Stimulated activated CD8-positive, alpha-beta memory T cell treated with anti-CD3 and anti-CD28 coated beads, Interleukin-15, amount 100 ng/mL, for 24 hours (primary cell): ENCODE measurements at places on chromosomes 6 and 20.

DNA sequence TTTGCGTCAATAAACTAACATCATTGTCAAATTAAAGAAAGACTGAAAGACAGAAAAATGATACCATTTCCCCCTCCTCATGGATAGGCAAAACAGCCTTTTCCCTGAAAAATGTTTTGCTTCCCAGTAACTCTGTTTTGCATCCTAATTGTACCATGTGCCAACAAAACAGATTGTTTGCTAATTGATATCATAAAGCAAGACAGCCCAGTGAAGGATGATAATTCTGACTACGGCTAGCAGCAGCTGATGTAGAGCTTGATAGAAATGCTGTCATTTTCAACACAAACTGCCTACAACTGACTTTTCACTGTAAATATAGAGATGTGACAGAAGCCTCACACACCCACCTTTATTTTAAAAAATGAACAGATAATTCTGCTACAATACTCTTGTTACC lies 1061.6 kb downstream of the HACE1 start:
- no peak for DNase-seq

DNA sequence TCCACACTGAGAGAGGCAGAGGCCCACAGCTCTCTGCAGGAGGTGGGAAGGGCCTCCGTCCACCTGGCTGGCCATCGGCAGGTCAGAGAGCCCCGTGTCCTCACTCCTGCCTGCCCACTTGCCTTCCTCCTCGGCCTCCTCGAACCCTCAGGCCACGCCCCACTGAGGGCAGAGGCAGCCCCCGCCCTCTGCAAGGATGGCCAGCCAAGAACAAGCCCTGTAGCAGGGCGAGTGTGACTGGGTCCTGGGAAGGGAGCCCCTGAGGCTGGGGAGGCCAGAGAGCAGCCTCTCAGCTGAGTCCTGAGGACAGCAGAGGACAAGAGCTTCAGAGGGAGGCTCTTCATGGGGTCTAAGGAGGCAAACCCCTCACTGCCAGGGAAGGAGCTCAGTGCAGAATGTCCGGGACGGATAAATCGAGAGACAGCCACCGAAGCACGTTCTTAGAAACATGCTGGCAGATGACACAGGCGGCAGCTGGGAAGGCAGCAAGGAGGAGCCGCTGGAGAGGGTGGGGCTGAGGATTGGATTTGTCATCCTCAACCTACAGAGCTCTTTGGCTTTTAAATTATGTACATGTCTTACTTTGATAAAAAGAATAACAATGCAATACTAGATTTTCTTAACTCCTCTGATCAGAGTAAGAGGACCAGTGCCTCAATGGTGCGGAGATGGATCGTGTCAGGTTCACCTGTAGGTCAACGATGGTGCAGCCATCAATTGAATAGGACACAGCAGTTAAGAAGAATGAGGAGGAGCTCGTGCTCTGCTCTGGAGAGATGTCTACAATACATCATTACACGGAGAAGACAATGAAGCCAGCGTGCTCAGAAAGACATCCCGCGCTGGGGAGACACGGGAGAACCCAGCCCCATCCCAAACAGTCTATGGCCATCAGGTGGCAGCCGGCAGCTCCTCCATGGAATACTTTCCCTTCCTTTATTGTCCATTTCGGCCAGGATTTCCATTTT lies 53.0 kb downstream of the GNAS-AS1 start:
- no peak for DNase-seq

- DNase-seq, result no peak
Measured at GRCh38 chr20:813390-813789, 20.1 kb upstream of the FAM110A start.

DNA sequence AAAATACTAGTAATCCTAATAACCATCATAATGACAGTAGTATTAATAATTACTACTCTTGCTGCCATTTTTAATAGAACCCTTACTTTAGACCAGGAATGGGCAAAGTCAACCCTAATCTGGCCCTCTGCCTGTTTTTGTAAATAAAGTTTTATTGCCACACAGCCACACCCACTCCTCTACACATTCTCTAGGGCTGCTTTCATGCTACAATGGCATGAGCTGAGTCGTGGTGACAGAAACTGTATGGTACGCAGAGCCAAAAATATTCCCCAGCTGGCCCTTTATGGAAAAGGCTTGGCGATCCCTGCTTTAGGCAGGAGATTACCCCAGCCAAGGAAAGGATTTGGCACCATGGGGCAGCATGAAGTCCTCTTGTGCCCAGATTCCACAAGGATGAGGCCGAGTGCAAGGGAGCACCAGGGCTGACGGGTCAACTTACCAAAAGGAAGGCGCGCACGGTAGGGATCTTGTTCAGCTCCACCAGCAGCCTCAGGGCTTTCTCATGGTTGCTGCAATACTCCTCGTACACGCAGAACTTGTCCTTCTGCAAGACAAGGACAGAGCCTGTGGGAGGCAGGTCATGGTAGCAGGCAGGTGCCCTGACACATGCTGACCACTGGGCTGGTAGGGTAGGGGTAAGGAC lies 93.6 kb downstream of the PREX1 start:
- no peak for DNase-seq

GRCh38 chr6:135616655-135617054 lies 119.1 kb upstream of the AHI1 start:
- no peak for DNase-seq

GRCh38 chr20:50387996-50388332 lies 122.2 kb upstream of the PTPN1 start:
- DNase-seq, result no peak

- no peak for DNase-seq
Measured at GRCh38 chr6:156842598-156843250, 65.5 kb downstream of the ARID1B start.

- DNase-seq, result no peak
Measured at GRCh38 chr6:119442776-119443184, 93.2 kb upstream of the MAN1A1 start.

DNA sequence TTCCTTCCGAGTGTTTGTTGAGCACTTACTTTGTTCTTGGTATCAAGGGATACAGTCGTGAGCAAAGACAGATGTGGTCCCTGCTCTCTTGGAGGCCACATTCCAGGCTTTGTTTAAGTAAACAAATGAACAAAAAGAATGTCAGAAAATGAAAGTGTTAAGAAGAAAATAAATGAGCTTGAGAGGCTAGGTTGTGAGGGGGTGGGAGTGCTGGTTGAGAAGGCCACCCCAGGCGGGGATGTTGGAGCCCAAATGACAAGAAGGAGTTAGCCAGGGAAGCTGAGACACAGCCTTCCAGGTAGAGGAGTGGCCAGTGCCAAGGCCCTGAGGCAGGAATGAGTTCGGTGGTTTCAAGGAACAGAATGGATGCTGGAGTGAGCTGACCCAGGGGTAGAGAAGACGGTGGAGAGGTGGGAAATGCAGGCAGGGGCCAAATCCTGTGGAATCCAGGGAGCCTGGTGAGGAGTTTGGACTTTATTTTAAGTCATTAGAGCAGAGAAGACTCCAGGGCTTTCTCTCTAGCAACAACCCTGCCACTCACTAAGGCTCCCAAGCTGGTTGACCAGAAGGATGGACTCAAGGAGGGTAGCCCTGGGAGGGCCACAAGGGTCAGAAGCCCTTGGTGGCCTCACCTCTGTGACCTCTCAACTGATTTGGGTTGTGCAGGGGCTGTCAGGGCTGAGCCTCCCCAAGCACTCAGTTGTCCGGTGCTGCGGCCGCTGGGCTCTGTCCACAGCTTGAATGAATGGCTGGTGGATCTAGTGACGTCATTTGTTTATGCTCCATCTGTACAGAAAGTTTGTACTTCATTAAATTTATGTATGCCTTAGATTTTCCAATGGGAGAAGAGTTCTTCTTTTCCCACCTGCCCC lies 66.0 kb upstream of the STX16 start:
- no peak for DNase-seq

DNA sequence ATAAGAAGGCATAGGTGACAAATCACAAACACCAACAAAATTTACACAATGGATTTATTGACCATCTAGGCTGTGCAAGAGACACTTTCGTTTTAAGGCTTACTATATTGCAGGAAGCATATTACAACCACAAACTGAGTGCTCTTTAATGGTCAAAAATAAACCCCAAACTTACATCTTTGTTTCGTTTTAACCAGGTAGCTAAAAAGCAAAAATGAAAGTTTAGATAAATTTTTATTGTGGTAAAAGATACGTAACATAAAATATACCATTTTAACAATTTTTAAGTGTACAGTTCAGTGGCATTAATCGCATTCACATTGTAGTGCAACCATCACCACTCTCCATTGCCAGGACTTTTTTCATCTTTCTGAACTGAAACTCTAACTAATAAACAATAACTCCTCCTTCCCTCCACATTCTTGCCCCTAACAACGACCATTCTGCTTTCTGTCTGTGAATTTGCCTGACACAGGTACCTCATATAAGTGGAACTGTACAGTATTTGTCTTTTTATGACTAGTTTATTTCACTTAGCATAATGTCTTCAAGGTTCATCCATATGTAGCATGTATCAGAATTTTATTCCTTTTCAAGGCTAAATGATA lies 32.3 kb upstream of the DUSP22 start:
- DNase-seq, result no peak

- no peak for DNase-seq
Measured at GRCh38 chr20:22958390-22958789, 76.7 kb upstream of the SSTR4 start.

GRCh38 chr20:35597186-35597585 lies 18.4 kb upstream of the SPAG4 start:
- DNase-seq, result no peak

DNA sequence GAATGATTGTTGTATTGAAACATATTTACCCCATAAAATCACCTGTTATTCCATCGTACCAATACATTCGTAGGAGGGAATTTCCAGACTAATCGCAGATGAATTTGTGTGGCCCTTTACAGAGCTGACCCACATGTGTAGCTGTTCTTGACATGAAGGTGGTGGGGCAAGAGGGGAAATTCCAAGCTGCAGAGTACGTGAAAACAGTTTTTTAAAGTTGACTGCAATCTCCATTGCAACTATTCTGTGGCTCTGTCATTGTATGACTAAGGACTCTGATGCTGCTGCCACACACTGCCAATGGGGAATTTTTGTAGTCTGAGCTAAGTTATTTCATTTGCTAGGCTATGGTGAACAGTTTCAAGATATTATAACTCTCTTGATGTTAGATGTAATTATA lies 46.4 kb upstream of the ADTRP start:
- no peak for DNase-seq

GRCh38 chr6:1760876-1761275 lies 151.2 kb downstream of the FOXC1 start:
- DNase-seq, result no peak

DNA sequence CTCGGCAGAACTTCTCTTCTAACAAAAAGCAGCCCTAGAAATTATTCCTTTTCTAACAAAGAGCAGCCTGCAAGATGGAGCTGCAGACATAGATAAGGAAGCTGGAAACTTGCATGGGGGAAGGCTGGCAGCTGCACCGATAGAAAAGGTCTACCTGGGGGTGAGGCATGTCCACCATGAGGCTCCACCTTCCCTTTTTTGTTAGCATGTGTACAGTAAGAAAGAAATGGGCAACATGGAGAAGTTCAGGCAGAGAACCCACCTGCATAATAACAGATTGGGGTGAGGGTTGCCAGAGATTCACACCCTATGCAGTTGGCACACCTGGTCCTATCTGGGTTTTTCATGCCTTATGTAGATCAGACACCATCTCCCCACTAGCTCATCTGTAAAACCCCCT lies 25.4 kb downstream of the ZNF311 start:
- DNase-seq, result no peak

DNA sequence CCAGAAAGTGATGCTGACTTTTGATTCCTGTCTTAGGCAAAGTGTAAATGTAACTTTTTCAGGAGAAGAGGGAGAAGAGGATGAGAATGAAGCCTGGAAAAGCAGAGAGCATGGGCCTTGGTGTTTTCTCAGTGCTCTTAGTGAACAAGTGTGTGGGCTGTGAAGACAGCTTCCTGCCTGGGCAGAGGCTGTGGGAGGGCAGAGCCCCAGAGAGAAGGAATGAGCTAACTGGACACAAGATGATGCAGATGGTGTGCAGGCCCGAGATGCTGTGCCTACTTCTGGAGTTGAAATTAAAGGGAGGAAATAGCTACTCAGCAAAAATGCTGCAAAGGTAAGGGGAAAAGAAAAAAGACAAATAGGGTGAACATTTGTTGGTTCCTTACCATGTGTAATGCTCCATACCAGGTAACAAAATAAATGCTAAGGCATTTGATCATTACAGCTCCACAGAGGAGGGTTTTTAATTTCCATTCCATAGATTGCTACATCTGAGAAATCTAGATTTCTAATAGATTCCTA lies 87.0 kb upstream of the CEP162 start:
- no peak for DNase-seq

GRCh38 chr6:110897433-110897832 lies 22.8 kb downstream of the AMD1 start:
- no peak for DNase-seq

GRCh38 chr6:71457929-71458328 lies 169.3 kb downstream of the OGFRL1 start:
- no peak for DNase-seq

DNA sequence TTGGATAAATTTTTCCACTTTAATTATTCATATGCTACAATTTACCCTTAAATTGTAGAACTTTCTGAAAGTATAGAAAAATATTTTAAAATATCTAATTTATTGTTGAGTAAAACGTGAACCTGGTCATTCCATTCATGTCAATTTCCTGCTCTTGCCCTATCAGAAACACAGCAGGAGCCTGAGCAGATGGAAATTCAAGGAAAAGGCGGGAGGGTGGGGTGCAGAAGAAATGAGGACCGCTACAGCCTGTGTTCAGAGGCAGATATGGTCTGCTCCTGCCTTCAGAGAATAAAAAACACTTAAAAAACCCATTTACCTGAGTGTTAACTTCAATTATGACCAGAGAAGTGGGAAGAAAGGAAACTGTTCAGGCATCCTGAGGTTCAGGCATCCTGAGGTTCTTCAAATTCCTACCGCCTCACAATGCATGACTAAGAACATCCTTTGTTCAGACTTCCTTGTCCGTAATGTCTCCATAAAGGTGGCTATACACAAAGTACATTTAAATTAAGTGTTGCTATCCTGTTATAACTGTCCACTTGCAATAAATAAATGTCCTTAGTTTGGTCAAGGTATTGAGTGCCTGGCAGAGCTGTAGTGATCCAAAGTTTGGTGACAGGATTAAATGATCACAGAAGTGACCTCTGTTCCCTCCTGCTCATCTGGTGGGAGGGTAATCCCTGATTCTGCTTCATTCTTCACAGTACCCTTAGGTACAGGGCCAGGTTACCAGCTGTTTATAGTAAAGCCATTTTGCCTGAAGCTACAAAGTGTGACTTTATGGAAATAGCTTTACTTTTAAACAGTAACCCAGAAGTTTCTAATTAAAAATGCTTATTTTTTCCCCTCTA lies 109.1 kb downstream of the MAN1A1 start:
- no peak for DNase-seq

DNA sequence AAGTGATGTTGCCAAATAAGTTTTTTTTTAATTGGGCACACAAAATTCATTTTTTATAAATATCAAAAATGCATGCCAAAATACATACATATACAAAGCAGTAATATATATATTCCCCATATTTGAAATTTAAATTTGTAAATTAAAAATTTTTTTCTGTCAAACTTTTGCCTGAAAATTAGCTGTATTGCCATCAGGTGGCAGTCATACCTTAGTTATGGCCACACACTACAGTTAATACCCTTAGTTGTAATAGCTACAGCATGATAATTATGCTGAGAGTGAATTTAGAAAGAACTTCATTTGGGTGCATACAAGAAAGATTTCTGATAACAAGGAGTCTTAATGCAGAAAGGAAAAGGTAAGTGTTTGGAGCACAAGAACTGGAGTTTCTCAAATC lies 46.2 kb upstream of the SDHAF4 start:
- DNase-seq, result no peak

- no peak for DNase-seq
Measured at GRCh38 chr6:162404951-162405350, 322.6 kb downstream of the PRKN start.
